ENCODE measurements at places on chromosomes 3 and 15.

DNA sequence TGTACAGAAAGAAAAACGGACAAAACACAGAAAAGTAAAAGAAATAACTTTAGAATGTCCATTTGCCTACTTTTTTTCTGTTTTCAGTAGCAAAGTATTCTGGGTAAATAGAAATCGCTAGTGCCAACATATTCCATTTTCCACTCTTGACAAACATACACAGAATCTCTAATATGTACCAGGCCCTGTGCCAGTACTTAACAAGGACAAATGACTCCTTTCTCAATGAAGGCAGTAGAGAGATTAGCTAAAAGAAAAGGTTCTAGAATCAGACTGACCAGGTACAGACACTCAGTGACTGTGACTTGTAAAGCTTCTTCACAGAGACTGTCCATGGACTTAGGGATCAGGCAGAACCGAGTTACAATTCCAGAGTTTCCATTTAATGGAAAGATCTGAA, 165.8 kb upstream of the STAC start:
- no peak for DNase-seq

GRCh38 chr15:55789066-55789660, 46.2 kb upstream of the PRTG start:
- DNase-seq = no peak

DNA sequence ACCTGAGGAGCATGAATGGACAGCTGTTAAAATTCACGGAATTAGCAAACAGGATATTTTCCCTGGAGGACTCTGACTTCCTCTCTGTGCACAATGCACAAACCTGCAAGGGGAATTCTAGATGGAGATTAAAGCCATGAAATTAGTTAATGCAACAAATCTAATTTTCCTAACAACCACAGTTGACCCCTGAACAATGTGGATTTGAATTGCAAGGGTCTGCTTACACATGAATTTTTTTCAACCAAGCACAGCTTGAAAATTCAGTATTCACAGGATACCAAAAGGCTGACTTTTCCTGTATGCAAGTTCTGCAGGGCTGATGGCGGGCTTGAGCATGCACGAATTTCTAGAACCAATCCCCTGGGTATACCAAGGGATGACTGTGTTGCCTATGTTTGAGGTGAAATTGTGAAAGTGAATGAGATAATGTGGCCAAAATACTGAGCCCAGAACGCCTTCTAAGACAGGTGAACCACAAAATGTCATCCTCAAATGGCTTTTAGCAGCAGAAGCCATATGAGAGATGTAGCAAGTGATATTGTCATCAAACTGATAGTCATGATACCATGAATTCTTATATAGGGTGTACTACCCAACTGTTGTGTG, 52.5 kb downstream of the COL8A1 start:
- DNase-seq = no peak

- DNase-seq = no peak
These were observed 1077.0 kb downstream of the ROBO2 start for GRCh38 chr3:78116874-78117273.

DNA sequence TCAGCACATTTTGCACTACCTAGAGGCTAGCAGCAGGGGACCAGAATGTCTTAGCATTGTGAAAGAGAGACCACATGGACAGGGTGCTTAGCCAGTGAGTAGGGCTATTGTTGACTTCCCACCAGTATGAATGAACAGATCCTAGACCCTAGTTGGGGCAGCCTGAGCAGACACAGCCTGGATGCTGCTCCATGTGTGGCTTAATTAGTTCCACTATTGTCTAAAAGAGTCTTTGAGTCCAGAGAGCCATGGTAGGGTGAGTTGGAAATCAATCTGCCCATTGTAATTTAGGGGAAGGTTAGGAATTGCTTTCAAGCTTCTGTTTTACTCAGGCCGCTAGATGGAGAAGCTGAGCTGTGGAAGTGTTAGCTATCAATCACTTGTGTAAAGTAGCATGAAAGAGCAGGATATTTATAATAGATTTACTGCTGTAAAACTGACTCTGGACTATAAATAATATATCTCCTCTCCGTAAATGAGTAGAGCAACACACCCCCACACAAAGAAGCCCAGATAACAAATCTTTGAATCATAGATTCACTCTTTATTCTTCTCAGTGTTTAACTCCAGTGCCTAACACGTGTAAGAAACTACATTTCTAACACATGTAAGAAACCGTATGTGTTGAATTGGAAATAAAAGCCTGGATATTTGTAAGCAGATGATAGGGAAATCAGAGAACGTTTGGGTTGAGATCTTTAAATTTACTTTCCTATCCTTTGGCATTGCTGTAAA, 4.1 kb upstream of the GCSAM start:
- no peak for DNase-seq

DNA sequence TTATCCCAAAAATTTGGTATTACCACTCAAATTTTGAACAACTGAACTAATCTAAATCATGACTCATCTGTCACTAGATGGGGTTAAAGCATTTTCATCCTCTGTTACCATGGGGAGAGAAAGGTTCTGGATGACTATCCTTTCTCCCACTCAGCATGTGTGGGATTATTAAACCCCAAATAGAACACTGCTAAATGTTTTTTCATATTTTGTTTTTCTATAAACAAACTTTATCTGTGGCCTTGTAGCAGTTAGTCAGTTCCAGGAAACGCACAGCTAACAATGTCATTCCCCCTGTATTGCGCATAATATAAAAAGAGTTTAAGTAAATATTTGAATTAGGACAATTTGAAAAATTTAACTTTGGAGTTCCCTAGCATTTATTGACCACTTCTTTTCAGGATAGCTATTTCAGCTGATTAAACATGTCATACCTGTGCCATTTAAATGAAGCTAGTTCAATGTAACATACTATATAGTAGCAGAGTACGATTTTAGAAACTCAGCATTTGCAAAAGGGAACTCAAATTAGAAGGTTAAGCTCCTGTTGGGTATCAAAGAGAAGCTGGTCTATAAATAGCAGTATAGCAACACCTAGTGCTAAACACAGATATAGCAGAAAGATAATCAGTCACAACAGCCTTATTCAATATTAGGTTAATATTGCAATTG, 9.2 kb upstream of the TMEM212 start:
- DNase-seq = no peak

- no peak for DNase-seq
These were observed 45.4 kb upstream of the TSC22D2 start for GRCh38 chr3:150362515-150363302.

DNA sequence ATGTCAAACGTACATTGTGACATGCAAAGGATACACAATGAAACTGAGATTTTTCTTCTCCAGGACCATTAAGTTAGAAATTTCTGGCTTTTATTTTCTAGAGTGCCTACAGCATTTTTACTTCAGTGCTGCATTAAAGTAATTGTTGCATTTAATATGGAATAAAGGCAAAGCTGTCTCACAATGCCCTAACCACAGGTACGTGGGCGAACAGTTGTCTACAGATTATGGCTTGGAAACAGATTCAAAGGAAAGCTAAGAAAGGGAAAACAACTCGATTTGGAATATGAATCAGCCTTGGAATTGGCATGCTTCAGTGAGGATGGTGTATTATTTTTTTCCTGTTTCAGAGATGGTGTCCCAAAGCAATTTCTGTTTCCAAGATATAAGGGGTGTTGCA, 79.1 kb upstream of the TUSC7 start:
- no peak for DNase-seq

DNA sequence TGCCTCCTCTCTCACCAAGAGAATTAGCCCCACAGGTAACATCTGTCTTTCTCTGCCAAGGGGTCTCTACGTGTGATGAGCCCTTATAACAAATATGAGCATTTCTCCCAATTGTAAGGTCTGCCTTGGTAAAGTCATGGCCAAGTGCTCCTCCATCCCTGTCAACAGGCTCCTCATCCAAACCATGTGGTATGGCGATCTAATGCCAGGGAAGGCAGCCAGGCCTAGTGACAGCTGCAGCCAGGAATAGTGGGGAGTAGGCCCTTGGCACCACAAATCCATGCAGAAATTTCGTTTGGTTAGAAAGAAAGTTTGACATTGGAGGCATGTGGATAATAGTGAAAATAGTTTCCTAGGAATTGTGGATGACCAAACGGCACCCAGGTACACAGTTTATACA, 4.7 kb upstream of the LRTM1 start:
- no peak for DNase-seq

DNA sequence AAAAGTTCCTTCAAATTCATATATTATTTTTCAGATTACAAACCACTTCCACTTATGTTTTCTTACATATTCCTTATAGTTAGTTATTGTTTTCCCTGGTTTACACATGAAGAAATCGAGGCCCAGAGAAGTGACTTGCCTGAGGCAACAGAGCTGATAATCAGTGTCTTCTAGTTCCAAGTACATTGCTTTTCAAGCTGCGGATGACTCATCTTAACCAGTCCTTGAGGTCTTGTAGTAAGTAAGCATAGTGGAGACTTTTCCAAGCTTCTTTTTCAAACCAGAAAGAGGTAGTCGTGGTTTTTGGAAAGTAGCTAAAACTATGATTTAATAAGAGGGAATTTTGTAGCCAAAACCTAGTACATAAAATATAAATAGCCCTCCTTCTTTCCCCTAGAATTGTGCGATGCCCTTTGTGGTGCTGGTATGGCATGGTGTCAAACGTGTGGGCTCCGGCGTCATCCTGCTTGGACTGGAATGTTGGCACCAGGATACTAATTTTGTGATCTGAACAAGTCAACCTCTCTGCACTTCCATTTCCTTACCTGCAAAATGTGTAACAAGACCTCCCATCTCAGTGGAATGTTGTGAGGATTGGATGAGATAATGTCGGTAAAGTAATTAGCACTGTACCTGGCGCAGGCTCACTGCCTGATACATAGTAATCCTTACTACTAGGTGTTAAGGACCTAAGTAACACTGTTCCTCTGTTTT, 19.0 kb upstream of the DLG1 start:
- no peak for DNase-seq

DNA sequence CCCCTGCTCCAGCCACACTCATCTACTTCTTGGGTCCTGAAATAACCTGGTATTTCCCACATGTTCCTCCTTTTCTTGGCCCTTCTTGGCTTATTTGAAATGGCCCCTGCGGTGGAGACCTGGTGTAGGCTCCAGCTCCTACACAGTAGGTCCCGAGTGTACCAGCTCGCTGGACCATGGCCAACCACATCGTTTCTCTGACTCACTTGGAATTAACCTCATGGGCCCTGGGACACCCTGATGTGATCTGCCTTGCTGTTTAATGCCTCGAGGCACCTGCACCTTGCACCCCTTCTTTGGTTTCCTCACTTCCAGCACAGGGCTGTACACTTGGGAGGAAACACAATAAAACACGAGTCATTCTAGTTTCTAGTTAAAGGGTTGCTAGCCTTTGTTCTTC, 60.3 kb downstream of the FEM1B start:
- no peak for DNase-seq

DNA sequence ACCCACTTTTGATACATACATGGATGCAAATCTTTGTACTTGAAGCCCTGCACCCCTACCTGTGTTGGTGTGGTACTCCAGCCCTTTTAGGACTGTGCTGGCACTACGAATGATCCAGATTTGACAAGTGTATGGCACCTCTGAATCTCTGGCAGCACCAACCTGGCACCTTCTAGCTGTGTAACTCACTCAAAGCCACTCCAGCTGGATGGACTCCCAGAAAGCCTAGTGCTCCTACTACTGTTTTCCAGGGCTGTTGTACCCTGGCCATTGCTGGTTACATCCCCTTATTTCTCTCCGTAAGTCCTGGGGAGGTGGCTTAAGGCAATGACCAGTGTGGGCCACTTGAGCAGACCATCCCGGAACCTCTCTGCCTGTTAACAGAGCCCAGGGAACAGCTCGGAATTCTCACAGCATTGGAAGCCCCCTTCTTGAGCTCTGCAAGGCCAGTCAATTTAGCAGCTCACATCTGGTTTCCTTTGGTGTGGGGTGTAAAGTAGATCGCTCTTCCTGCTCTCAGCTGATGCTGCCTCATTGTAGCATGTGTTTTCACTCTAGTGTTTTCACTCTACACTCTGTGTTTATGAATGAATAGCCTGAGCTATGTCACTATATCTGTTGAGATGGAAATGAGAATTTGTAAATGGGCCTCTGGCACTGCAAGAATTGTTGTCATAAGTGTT, 12.2 kb downstream of the CALML4 start:
- no peak for DNase-seq

- DNase-seq = no peak
These were observed 471.8 kb downstream of the MFSD1 start for GRCh38 chr3:159273608-159274007.

GRCh38 chr3:131283862-131284261, 97.7 kb upstream of the NUDT16 start:
- DNase-seq = no peak

DNA sequence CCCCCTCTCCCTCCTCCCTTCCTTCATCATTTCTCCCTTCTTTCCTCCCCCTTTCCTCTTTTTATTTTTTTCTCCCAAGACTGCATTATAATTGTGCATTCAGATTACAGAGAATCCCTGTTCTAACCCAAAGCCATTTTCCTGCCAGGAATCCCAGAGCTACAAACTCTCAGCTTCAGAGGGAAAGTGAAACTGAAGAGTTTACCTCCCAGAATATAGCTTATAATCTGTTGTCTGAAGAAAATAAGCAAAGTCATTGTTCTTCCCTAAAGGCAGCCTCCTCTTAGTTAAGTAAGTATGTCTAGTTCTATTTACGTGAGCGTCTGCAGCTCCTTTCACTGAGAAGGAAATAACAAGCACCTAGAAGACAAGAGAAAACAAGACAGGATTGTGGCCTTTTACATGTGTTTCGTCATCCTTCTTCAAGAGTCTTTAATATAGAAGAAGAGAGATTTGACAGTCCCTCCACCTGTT, 97.2 kb downstream of the CHST2 start:
- DNase-seq = no peak

DNA sequence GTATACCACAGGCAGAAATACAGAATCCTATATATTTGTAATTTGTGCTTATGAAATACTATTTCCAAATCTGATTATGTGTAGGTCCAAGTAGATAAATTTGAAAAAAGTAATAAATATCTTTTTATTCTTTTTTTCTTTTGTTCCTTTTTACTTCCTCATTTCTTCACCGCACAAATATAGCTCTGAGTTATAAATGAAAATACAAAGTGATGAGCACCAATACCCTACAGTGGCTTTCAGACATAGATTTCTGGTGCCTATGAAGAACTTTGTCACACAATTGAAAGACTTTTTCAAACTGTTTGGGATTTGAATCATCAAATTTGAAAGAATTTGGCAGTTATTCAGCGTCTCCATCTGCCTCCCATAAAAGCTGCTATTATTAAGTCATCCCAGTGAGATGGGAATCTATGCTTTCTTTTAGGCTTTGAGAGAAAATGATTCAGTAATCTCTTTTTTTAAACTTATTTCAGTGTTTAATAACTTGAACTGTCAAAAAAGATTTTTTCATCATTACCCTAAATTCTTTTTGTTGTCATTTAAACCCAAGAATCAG, 363.6 kb upstream of the GOLIM4 start:
- no peak for DNase-seq

- DNase-seq = no peak
These were observed 311.3 kb downstream of the SLC9A9 start for GRCh38 chr3:143536817-143537535.

DNA sequence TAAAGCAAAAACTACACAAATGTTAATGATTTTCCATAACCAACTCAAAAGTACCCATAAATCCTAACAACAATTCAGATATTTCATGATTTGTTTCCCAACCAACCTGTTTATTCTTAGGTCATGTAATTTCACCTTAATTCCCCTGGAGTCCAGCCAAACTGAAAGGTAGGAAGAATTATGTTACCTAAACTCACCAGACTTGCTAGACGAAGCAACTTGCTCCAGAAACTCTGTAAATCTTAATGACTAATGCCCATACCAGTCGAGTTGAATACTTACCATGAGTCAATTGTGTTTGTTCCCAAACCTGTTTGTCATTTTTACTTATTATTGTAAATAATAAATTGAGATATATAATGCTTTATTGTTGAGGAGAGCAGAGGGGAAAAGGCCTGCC, 1030.0 kb downstream of the TBL1XR1 start:
- no peak for DNase-seq

GRCh38 chr3:46725621-46726314, 8.1 kb upstream of the PRSS50 start:
- DNase-seq = no peak
